WTC11 (cell line): ENCODE measurements at places on chromosomes 2 and 18.

DNA sequence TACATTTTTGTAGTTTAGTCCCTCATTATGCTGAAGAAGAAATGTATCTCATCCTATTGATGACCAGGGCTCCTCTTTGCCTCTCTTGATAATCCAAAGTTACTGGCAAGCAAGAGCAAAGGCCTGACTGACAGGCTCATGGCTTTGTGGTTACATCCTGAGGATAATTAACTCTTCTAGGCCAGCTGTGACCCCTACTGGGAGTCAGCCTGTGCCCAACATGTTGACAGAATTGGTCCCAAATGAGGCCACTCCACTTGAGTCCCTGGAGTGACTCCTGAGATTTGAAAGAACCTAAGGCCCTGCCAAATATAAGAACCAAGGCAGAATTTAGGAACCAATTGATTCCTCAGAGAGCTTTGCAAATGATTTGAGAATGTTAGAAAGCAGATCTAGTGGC lies 973.8 kb upstream of the CELF4 start:
- peak; percentile 13 for DNase-seq

DNA sequence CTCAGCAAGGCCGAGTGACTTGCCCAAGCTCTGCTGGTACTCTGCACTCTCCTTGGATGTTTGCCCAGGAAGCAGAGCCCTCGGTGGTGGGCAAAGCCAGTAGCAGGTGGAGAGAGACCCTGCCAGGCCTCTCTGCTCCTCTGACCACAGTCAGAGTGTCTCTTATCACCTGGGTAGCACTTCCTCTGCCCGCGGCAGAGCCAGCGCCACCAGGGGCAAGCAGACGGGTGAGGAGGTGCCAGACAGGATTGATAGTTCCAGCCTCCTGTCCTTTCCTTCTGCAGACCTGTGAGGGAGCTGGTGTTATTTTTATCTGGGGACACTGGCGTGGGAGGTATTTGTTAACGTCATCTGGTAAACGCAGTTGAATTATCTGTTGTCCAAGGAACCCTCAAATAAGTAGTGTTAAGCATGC lies 152.9 kb downstream of the SMAD7 start:
- DNase-seq: peak; percentile 5

DNA sequence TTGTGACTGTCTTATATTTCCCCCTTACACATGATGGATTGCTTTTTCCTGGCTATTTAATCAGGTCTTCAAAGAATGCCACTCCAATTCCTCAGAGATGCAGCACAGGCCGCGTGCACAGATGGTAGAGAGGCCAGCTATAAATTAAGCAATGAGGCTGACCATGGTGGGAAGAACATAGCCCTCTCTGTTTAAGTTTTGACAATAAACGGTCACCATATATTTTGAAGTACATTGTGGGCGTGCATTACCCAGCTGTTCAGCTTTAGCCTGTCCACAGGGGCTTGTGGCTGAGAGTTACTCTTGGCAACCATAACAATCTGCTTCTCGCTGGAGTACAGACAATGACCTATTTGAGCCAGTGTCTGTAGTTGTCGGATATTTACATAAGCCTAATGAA lies 730.8 kb downstream of the DCC start:
- DNase-seq: no peak

DNA sequence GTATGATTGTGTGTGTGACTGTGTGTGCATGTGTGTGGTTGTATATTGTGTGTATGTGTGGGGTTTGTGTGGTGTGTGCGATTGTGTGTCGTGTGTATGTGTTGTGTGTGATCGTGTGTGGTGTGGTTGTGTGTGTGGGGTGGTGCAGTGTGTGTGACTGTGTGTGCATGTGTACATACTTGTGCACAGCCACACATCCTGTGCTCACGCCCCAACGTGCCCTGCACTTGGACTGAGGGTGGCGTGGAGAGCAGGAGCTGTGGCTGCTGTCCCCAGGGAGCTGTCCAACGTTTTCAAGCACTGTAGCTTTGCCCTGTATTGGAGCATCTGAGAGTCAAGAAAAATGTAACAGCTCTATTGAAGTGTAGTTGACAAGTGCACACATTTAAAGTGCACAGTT lies 243.2 kb upstream of the HDAC4 start:
- no peak for DNase-seq

GRCh38 chr2:15957881-15958713 lies 17.7 kb downstream of the MYCN start:
- DNase-seq: no peak

GRCh38 chr2:221420245-221420644 lies 151.9 kb downstream of the EPHA4 start:
- DNase-seq: no peak

DNA sequence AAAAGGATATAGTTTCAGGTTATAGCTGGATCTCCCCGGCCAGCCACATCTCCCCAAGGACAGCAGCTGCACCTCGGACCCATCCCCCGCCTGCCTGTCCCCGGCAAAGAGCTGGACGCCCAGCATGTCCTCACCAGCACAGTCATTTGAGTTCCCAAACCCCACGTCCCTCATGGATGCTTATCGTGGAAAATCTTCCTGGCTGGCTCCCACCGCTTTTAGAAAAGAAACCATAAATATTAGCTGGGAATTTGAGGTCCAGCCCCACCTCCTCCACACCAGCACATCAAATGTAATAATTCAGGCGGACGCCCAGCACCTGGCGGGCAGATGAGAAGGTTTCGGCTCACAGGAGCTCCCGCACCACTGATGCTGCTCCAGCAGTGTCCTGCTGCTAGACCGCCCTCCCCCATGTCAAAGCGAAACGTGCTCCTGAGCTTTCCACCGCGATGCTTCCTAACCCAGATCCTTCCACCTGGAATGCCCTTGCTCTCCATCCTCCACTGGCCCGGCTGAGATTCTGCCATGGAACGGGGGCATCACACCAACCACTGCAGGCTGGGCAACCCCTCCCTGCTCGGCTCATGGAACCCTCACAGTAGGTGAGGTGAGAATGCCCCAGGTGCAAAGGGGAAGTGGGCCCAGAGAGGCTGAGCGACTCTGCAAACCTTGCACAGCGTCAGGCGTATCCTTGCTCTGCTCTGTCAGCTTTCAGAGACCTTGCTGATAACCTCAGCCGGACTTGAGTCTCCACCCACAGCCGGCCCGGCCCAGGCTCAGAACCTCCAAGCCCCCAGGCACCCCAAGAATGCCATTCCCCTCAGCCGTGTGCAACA lies 71.5 kb upstream of the GPC1 start:
- DNase-seq: no peak

- no peak for DNase-seq
Observed at GRCh38 chr18:21727702-21728101, 12.9 kb upstream of the MIB1 start.

- DNase-seq: no peak
Observed at GRCh38 chr18:45723567-45724355, at the start of gene SLC14A1. TSS of gene SLC14A1 (plus strand) at chr18:45724181. CDS start at chr18:45730321, 6,140 bp downstream.
